ENCODE measurements at places on chromosomes 13 and 19.

GRCh38 chr13:49022472-49023144 is 46.9 kb downstream of the FNDC3A start:
- no peak for DNase-seq

DNA sequence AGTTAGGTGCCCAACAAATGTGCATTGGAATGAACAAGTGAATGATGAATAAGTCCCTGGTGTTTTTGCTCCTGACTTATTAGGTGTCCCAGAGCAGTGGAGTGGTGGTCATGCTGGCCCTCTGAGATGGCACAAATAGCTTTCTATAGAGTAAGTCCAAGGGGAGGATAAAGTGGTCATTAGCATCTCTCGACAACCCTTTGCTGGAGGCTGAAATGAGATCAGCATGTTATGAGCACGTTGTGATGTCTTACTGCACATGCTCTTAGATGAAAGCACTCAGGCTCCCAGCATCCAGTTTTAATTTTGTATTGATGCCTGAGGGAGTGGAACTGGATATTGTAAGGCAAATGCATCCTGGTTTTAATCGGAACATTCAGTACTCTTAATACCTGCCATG is 326.2 kb downstream of the RFC3 start:
- DNase-seq, result no peak

- no peak for DNase-seq
These were observed 46.0 kb upstream of the RANBP3 start for GRCh38 chr19:6023936-6024335.

- no peak for DNase-seq
These were observed 3.9 kb upstream of the RNF6 start for GRCh38 chr13:26225896-26226617.

DNA sequence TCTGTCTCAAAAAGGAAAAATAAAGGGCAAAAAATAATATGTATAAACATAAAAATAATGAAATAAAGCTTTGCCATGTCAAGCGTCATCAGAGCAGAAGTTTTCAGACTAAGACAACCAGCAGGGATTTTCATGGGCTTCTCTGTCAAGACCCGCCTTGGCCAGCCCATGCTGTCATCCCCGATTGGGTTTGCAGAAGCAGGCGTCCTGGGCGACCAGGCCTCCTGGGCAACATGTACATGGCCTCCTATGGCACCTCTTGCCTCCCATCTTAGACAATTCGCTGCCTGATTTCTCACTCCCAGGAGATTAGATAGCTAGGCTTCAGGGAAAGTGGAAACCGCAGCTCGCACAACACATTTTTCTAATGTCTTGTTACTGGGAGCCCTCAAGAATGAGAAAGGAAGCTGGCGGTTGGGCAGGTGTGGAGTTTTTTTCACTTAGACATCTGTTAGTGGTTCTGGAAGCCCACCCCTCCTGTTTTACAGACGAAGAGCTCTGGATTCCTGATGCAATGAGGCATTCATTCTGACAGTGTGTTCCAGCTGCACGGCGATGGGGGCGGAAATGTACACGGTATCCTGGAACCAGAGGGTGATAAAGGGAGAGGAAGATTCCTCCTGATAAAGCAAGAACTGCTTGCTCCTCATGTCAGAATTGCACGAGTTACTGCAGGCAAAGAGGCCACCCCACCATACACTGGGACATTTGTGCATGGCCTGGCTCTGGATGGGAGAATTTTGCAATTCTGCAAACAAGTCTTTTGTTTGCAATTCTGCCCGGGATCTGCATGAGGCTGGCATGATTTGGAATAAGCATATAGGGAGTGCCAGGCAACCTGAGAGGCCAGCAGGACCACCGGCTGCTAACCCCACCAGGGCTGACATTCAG is 47.4 kb upstream of the KATNAL1 start:
- DNase-seq, result no peak

- DNase-seq, result no peak
These were observed 1261.9 kb downstream of the PCDH17 start for GRCh38 chr13:58893396-58893795.

- DNase-seq, result no peak
These were observed 23.5 kb upstream of the USP12 start for GRCh38 chr13:27194895-27195764.

Data from activated gamma-delta T cell treated with Interleukin-2 at 50 U/mL for 16 hours (primary cell).